MCF 10A (cell line): ENCODE measurements at places on chromosomes 5 and 9.

GRCh38 chr9:16412740-16413139 is 457.7 kb downstream of the BNC2 start:
- no peak for DNase-seq

GRCh38 chr5:34914671-34915138 is 599 bp downstream of the RAD1 start:
- no peak for DNase-seq

GRCh38 chr9:14909961-14910805 is at the start of gene FREM1:
FREM1 (minus strand) TSS chr9:14910428; CDS start chr9:14868977, 41,451 bp downstream.
- no peak for DNase-seq

DNA sequence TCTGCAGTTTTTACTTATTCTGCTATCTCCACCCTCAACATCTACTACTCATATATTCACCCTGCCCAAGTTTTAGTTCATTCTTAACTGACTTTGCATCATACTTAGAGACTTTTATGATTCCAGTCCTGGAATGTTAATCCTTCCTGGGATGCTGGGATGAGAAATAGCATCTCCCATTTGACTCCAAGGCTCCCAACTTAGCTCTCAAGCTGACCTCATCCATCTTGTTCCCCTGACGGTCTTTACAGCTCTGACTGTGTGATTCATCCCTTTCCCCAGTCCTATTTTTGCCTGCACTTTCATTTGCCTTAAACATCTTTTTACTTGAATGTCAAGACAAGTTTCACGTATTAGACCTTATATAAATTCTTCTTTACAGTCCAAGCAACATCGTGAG is 297.8 kb downstream of the EPB41L4A start:
- DNase-seq, result no peak

- DNase-seq, result peak; percentile 62
These were observed 43.2 kb upstream of the ANKH start for GRCh38 chr5:14914623-14915260.

- DNase-seq, result no peak
These were observed 106.2 kb downstream of the PRDM9 start for GRCh38 chr5:23613566-23613965.
